ENCODE measurements at places on chromosomes 16 and 17. TPM values are rescaled to one million over a fixed set of nuclear protein-coding genes. Genes with fewer than 3 reads are reported as not detected.

DNA sequence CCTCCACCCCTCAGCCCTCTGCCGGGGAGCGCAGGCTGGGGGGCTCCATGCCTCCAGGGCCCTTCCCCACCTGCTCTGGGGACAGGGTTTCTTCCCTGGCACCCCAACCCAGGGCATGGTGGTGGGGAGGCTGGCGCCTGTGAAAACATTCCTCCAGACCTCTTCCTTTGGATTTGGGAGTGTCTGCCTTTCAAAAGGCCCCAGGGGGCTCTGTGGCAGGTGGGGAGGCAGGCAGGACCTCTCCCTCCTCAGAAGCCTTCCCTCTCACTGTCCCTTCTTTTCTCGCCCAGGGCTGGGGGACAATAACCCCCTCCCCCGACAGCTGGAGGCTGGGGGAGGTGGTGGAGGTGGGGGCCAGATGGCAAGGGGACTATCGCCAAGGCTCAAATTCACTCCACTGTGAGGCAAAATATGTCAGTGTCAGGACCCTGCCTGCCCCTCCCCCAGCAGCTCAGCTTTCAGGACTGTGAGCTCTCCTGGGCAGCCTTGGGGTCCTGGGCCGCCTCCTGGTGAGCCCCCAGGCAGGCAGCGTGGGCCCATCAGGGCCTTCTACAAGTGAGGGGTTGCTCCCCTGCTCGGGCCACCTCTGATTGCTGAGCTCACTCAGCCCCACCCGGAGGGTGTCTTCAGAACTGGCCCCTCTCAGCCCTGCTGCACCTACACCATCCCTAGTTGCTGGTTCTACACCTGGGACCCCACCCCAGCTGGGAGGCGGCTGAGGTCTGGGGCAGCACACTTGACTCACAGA is 1.8 kb downstream of the CDH15 start:
- no peak for DNase-seq

DNA sequence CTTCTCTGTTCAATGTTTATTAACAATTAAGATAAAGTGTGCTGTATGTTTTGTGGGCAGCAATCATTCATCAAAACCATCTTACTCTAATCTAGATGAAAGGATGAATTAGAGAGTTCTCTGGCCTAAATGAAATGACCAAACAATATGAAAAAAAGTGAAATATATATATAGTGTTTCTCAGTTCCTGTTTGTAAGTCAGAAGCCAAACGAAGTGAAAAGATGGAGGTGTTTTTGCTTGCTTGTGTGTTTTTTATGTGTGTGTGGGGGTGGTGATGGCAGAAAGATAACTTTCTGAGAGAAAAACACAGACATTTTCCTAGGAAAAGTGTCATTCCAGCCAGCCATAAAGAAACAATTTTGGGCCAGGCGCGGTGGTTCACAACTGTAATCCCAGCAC is 138.6 kb downstream of the CDH8 start:
- DNase-seq = no peak

DNA sequence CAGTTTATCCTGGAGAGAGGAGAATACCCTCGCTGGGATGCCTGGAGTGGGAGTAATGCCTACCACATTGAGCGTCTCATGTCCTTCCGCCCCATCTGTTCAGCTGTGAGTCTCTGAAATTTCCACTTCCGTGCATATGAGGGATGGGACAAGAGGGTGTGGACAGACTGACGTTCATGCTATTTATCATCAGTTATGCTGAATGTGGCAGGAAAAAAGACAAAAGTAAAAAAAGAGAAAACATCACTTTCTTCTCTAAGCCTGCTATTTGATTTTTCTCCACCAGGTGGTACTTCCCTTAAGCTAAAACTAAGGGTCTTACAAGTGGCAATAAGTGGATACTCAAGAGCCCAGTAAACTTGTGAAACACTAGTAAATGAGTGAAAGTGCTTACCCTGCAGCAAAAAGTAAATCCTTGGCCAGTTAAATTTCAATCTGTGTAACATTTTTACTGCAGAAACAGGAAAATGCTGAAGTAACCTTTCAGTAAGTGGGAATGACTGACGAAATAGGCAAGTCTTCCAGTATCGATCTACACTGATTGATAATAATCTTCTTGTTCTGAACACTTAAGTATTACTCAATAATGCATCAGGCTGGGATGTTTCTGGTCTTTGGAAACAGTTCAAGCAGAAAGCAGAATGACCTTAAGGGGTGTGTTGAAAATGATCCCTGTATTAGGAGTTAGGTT is 5.6 kb downstream of the CRYBA1 start:
- DNase-seq = peak; percentile 51

DNA sequence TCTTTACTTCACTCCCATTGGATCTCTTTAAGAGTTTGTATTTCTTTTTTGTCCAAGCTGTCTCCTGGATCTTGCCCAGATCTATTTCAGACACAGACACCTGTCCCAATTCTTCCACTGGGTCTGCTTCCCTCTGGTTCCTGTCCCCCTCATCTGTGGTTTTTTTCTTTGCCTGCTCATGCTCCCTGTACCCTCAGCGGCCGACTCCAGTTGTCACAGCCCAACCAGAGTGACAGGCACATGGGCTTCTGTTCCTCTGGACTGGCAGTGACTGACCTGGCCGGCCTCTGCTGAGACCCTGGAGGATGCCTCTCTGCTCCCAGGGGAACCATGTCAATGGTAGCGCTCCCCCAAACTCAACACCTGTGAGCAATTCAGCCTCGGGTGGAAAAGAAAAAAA is 142.6 kb downstream of the WSCD1 start:
- no peak for DNase-seq

GRCh38 chr17:2903193-2903974 is 107.1 kb downstream of the RAP1GAP2 start:
- no peak for DNase-seq

DNA sequence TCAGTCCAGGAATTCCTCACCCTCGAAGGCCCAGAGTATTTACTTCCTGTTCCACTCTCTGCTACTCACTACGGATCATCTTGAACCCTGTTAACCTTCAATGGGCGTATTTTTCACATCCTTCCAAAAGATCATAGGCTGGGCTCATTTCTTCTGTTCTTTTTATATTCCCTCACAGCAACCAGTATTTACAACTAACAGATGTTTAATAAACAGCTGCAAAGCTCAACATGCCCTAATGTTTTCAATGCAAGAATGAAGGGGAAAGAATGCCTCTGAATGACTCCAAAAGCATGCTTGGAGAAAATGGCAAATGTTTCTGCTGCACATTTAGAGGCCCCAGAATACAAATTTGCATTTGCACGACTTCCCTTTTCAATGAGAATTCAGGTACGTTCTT is 174.9 kb downstream of the ZFHX3 start:
- no peak for DNase-seq

GRCh38 chr17:68443972-68444464 is 13.3 kb downstream of the WIPI1 start:
- DNase-seq = no peak

GRCh38 chr16:56948234-56948633 is 13.5 kb upstream of the CETP start:
- no peak for DNase-seq

- DNase-seq = no peak
Measured at GRCh38 chr17:48646183-48647102, 20.3 kb upstream of the HOXB9 start.

GRCh38 chr16:86391984-86392383 is 118.3 kb upstream of the FOXF1 start:
- peak; percentile 44 for DNase-seq

- no peak for DNase-seq
Measured at GRCh38 chr16:53846971-53847370, 143.0 kb downstream of the FTO start.

DNA sequence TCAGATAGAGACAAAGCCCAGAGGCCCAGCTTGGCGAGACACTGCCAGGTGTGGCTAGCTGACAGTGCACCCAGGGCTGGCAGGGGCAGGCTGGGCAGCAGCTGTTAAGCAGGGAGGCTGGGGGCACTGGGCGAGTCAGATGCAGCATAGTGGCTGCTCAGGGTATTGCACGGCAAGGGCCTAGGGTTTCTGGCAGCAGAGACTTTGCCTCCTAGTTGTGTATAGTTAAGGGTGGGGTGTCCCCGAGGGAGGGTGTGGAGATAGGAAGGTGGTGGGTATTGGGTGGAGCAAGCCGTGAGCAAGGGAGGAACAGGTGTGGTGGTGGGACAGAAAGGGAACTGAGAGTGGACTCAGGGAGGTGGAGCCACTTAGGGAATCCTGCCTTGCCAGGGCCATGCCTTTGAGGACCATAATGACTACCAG is 66.0 kb downstream of the SMPD3 start:
- no peak for DNase-seq

DNA sequence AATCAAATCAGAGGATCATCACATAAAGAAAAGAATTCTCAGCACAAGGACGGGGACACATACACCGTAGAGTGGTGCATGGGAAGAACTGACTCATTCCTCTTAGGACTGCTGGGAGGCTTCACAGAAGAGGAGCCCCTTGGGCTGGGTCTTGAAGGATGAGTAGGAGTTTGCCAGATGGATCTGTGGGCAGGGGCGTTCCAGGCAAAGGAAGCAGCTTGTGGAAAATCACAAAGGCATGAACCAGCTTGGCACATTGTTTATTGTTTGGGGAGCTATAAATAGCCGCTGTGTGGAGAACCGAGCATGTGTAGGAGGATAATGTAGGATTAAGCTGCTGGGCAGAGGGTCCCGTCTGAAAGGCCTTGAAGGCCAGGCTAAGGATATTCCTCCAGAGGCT is 5.1 kb upstream of the SLC16A11 start:
- no peak for DNase-seq

GRCh38 chr16:56625943-56626654 is 518 bp downstream of the MT1E start:
- no peak for DNase-seq

- DNase-seq = no peak
Measured at GRCh38 chr17:73874008-73874720, 229.9 kb upstream of the SDK2 start.

DNA sequence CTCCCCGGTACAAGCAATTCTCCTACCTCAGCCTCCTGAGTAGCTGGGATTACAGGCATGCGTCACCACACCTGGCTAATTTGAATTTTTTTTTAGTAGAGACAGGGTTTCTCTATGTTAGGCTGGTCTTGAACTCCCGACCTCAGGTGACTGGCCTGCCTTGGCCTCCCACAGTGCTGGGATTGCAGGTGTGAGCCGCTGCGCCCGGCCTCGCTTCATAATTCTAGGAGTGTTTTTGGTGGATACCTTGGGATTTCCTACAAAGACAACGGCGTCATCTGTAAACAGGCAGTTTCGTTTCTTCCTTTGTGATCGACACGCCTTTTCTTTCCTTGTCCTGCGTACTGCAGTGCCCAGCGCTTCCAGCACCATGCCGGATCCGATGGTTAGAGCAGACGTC is 60.9 kb upstream of the GNG13 start:
- DNase-seq = no peak

- no peak for DNase-seq
Measured at GRCh38 chr17:44314524-44314868, 6.1 kb downstream of the RUNDC3A start.

GRCh38 chr16:69105501-69106361 is at the start of gene HAS3:
TSS of gene HAS3 (plus strand) at chr16:69105653. CDS start at chr16:69109396, 3,743 bp downstream.
- DNase-seq = peak; percentile 69

GRCh38 chr16:24520983-24521382 is 18.4 kb upstream of the RBBP6 start:
- DNase-seq = no peak

DNA sequence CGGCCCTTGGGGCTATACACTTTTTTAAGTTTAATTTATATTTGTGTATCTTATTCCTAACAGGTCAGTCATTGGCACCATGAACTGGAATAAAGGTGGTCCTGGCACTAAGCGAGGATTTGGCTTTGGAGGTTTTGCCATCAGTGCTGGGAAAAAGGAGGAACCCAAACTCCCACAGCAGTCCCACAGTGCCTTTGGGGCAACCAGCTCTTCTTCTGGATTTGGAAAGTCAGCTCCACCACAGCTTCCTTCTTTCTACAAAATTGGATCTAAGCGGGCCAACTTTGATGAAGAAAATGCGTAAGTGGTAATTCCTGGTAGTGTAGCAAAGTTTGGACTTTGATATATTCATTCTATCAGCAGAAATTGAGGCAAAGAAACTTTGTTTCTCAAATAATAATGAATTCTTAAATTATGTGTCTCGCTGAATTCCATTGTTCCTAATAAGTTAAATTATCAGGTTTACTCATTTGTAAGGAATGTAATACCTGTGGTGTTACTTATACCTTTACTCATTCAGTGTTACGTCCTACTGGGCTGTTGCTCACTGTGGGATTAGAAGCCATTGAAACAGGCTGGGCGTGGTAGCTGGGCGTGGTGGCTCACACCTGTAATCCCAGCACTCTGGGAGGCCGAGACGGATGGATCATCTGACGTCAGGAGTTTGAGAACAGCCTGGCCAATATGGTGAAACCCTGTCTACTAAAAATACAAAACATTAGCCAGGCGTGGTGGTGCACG is 13.2 kb downstream of the DDX42 start:
- DNase-seq = no peak

DNA sequence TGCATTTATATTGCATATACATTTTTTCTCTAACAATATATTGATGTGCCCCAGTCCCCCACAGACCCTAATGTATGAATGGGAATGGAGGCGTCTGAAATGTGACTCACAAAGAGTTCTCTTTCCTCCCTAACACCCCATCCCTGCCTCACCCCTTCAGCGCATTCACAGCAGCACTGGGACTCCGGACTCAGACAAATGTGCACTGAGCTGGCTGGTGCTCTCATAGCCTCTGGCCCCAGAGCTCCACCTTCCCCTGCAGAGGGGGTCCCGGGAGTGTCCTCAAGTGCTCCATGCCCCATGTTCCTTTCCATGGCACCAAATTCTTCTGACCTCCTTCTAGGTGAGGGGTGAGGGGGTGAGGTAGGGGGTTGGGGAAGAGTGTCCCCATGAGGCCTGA is 20.6 kb downstream of the NPTX1 start:
- DNase-seq = no peak

DNA sequence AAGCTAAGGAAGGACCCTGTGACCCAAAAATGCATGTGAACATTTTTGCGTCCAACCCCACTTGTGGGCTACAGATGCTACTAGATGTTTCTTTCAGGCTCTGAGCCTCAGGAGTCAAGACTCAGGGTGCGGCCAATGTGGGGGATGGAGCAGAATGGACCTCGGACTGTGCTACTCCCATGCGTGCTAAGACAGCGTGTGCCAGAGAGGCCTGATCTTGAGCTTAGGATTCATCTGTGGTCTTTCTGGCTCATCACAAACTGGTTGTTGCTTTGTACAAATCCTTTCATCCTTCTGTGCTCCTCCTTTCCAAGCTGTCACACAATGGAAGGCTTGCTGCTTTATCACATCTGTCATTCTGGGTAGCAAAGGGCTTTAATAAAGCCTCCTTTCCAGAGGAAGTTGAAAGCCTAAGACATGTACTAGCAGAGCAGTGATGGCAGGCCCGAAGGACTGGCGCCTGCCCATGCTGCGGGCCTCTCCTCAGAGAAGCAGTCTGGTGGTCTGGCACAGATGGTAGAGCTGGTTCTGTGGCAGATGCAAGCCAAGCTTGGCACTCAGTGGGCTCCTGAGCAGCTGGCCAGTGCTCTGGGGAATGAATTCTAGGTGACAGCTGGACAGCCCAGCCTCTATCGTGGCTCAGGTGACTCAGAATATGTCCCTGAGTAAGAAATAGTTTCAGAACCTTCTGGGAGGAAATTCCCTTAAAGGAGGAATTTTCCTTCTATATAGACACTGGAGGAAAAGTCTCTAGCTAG is 27.8 kb downstream of the COG4 start:
- DNase-seq = no peak

GRCh38 chr17:7929158-7930023 is at the start of gene KCNAB3:
TSS of gene KCNAB3 (minus strand) at chr17:7929856. CDS start at chr17:7929435, 421 bp downstream.
- DNase-seq = peak; percentile 67

Gene LLGL2
- 5.4 TPM for total RNA-seq

Gene CCL3
- not detected for total RNA-seq

Gene TOX3
- not detected for total RNA-seq

Gene TBX6
- total RNA-seq = 0.60 TPM

Gene KIF18B
- 50.3 TPM for total RNA-seq

Gene DPEP1
- total RNA-seq = 0.60 TPM

Gene RAC3
- 35.4 TPM for total RNA-seq

All from endothelial cell of umbilical vein (primary cell).